ENCODE measurements at places on chromosomes 6 and 20.

GRCh38 chr6:42302411-42302810, 84.8 kb upstream of the MRPS10 start:
- no peak for DNase-seq

- no peak for DNase-seq
Measured at GRCh38 chr6:166554316-166554715, 32.2 kb downstream of the RAMACL start.

GRCh38 chr6:159267165-159267564, 98.0 kb downstream of the FNDC1 start:
- DNase-seq: no peak

- peak; percentile 58 for DNase-seq
Measured at GRCh38 chr6:148144917-148145521, 197.6 kb upstream of the SASH1 start.

DNA sequence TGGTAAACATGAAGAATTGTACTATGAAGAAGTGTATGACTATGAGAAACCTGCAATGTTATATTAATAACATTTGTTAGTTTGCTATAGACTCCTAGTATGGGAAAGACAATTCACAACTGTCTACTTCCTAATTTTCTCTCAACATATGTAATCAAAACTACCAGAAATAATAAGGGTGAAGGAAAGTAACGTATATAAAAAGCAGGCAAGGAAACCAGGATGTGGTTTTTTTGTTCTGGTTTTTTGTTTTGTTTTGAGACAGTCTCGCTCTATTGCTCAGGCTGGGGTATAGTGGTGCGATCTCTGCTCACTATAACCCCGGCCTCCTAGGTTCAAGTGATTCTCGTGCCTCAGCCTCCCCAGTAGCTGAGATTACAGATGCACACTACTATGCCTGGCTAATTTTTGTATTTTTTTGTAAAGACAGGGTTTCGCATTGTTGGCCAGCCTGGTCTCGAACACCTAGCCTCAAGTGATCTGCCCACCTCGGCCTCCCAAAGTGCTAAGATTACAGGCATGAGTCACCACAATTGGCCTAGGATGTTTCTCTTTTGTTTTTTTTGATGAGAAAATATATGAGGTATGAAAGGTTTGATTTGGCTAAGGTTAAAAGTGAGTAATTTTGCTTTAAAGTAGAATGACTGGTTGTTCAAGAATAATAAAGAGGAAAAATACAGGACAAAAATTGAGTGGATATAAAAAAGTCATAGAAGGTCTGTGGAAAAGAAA, 83.1 kb downstream of the PTCHD4 start:
- no peak for DNase-seq

DNA sequence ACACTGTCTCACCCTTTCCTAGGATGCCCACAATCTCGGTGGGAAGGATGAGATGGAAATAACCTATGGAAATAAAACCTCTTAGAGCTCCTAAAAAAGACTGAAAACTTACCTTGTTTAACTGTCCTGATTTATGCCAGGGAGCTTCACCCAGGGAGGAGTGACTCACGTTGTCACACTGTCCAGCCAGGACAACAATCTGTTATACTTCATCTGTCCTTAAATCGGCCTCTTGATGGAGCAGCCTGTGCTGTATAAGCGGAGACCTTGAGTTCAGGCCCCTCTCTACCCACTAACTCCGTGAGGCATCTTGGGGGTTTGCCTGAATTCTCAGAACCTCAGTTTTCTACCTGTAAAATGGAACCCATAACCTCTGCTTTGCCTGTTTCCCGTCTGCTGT, 9.2 kb upstream of the KIAA1755 start:
- DNase-seq: no peak

DNA sequence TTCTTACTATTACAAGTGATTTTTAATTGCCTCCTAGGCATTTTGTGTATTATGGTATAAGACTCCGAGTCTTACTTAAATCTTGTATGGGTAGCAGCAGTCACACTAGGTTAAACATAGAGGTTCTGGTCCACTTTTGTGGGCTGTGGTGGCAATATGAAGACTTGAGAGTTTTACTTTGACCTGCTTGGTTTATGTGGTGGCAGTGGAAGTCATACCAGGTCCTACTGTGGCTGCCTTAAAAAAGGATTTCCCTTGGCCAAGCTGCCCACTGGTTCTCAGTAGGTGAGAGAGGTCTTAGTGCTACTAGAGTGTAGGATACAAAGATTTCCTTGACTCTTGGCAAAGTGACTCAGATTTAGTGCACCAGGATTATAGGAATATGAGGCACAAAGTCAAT, 44.2 kb upstream of the NKAIN2 start:
- DNase-seq: no peak

DNA sequence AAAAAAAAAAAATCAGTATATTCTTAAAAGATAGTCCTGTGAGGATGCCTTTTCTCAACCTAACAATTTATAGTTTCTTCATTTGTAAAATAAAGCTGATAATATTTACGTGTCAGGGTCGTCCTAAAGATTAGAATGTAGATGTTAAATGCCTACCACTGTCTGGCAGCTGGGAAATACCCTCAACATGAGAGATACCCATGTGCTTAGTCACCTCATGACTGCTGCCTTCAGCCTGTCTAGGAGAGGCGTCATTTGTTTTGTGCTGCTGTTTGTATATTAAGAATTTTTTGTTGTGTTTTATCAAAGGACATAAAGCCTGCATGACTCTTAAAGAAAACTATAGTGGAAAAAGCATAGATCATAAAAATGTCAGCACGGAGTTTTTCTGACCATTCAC, 9.5 kb downstream of the FAM120B start:
- no peak for DNase-seq

- no peak for DNase-seq
Measured at GRCh38 chr6:109406196-109406595, 23.9 kb upstream of the CD164 start.

- DNase-seq: no peak
Measured at GRCh38 chr6:10759884-10760329, 12.3 kb downstream of the TMEM14B start.

GRCh38 chr6:130520221-130520620, 154.4 kb downstream of the TMEM200A start:
- DNase-seq: no peak

DNA sequence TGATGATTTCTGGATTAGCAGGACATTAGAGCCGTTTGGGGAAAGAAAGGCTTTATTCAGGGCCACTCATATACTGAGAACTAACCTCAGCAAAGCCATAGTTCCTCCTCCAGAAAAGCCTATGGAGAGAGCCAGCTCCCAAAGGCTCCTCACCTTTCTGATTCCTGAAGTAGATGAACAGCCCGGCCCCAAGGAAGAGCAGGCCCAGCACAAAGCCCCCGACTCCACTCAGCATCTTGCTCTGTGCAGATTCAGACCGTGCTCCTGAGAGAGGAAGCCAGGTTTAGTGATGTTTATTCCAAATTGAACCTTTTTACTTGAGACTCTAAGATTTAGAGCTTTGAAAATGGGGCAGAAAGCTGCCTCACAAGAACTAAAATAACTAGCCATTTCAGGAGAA, 9.1 kb downstream of the HLA-DRB1 start:
- no peak for DNase-seq

DNA sequence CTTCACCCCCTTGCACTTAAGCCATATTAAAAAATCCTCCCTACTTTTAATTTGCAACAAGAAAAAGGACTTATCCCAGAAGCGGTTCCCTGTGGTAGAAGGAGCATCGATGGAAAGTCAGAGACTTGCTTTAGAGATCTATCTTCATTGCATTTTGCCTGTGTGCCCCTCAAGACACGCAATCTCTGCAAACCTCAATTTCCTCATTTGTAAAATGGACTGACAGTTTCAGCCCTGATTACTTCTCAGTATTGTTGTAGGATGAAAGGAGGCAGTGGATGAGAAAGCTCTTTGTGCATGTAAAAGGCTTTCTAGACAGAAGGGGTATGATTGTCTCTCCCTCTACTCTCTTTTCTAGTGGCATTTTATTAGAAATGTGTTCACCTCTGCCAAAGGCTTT, 410.2 kb downstream of the CDC5L start:
- DNase-seq: no peak

GRCh38 chr6:37619641-37620040, 78.0 kb downstream of the MDGA1 start:
- no peak for DNase-seq

DNA sequence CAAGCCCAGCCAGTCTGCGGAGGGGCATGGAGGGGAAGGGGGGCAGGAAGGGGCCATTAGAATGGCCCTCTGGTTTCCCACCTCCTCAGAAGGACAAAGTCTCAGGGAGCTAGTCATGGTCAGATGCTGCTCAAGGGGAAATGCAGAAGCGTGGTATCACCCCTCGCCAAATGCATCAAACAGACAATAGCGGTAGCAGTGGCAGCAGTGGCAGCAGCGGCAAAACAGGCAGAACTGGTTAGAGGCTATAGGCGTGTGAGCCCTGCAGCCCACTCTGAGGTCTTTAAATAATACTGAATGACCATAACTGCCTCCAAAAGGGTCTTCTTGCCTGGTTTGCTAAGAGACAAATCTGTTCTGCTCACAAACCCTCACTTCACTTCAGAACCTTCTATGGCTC, 186.7 kb downstream of the TFAP2C start:
- no peak for DNase-seq

DNA sequence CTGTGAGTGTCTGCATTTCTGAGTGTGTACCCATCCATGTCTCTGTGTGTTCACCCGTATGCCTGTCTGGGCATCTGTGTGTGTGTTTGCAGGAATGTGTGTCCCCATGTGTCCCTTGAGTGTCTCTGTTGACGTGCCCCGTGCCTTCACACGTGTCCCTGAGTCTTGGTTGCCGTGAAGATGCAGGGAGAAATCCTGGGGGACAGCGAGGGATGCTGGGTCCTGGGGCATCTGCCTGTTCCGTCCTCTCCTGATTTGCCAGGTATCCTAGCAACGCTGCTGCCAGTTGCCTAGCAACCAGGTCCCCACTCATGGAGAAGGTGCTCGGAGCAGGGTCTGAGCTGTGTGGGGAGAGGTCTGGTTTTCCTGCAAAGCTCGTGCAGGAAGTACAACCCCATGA, 6.0 kb upstream of the LKAAEAR1 start:
- no peak for DNase-seq

- DNase-seq: no peak
Measured at GRCh38 chr6:18350712-18351111, 36.4 kb upstream of the RNF144B start.

GRCh38 chr6:144415014-144415413, 129.9 kb downstream of the UTRN start:
- no peak for DNase-seq

- DNase-seq: no peak
Measured at GRCh38 chr6:75952128-75952527, 120.3 kb downstream of the IMPG1 start.

GRCh38 chr6:26268659-26269402, 96.2 kb upstream of the BTN3A2 start:
- DNase-seq: peak; percentile 35

DNA sequence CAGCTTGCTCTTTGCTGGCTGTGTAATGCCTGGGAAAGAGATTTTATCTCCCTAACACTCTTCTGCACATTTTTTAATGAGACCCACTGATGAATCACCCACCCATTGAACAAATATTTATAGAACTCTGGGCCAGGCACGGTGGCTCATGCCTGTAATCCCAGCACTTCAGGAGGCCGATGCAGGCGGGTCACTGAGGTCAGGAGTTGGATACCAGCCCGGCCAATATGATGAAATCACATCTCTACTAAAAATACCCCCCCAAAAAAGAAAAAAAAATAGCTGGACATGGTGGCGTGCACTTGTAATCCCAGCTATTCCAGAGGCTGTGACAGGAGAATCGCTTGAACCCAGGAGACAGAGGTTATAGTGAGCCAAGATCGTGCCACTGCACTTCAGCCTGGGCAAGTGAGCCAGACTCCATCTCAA, 82.1 kb upstream of the SIRPA start:
- DNase-seq: no peak

GRCh38 chr6:19643713-19644112, 193.5 kb upstream of the ID4 start:
- no peak for DNase-seq

- no peak for DNase-seq
Measured at GRCh38 chr20:4012589-4012988, 2.8 kb downstream of the RNF24 start.

DNA sequence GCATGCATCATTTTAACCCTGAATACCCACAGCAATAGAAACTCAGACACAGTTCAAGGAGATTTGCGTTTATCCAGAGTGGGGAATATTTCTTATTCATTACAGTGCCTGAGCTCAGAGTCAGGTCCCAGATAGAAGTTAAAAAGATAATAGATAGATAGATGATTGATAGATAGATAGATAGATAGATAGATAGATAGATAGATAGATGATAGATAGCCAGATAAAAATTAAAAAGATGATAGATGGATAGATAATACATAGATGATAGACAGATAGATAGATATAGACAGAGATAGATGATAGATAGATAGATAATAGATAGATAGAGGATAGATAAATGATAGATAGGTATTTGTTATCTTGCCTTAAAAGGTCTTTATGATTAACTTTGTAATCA, 184.7 kb downstream of the MYLK4 start:
- DNase-seq: no peak

DNA sequence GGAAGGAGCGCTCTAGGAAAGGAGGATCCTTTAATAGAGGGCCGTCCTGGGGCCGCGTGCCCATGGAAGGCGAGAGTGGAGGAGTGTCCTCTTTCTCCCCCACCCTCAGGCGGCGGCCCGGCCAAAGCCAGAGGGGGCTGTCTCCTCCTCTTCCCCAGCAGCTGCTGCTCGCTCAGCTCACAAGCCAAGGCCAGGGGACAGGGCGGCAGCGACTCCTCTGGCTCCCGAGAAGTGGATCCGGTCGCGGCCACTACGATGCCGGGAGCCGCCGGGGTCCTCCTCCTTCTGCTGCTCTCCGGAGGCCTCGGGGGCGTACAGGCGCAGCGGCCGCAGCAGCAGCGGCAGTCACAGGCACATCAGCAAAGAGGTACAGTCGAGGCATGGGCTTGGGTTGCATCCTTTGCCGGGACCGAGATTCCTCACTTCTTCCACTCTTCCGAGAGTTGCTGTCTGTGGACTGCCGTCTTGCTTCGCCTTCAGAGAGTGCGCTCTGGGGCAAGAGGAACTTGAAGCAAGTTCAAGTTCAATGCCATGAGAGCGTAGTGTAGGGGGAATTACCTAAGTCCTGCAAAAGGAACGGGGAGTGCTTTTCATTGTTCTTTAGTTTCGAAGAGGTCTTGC, at the start of gene LAMA2:
Gene LAMA2, plus strand, starts transcription at position 148 of the 621 bp plus-strand sequence. Its CDS starts 108 bp downstream, at position 256.
- peak; percentile 14 for DNase-seq

- peak; percentile 48 for DNase-seq
Measured at GRCh38 chr20:57594092-57594951, 25.9 kb downstream of the ZBP1 start.

GRCh38 chr20:40902661-40903060, 126.0 kb upstream of the TOP1 start:
- DNase-seq: no peak

DNA sequence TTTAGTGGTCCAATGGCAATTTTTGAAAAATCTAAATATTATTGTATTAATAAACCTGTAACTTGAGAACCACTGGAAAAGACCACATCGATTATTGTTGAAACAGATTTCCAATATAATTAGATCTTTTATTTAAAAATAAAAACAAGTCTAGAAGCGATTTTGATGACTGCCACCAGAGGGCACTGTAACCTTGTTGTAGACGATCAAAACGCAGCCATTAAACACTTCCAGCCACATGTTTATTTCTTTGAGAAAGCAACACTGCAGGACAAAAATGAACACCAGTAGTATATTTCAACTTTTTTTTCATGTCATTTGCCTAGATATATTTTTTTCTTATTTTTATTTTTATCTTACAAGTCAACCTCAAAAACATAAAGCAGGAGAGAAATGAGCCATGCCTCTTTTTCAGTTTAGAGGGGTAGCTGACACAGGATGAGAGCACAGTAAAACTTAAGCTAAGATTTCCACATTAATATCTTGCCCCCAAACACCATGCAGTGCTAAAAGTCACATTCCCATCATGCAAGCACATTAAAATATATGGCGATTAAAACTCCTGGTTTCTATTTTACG, 115.4 kb downstream of the OPRM1 start:
- peak; percentile 47 for DNase-seq

GRCh38 chr6:13375360-13375878, 47.1 kb upstream of the TBC1D7 start:
- peak; percentile 43 for DNase-seq
